Endodermal cell (in vitro differentiated cells): ENCODE measurements at places on chromosomes 1 and 21. TPM values are rescaled to one million over a fixed set of nuclear protein-coding genes. Genes with fewer than 3 reads are reported as not detected.

The C1orf167 gene
- total RNA-seq, result 0.43 and 0.95 TPM in 2 replicates

The C1orf21 gene
- total RNA-seq, result 8.8 to 13.2 TPM (median 10.2 TPM) in 3 replicates

The PRRX1 gene
- total RNA-seq, result not detected in 2 replicates

The LAMB3 gene
- total RNA-seq, result 0.53 and 0.59 TPM in 2 replicates

The FAM110D gene
- total RNA-seq, result 0.77 and 1.1 TPM in 2 replicates

The FAM72C gene
- total RNA-seq, result 3.9 and 5.4 TPM in 2 replicates

The RGS8 gene
- 25.0 and 28.4 TPM in 2 replicates for total RNA-seq

The SAMD13 gene
- 0.70 to 3.3 TPM (median 2.5 TPM) in 3 replicates for total RNA-seq

The FBXO44 gene
- 39.1 to 69.6 TPM (median 47.3 TPM) in 3 replicates for total RNA-seq

DNA sequence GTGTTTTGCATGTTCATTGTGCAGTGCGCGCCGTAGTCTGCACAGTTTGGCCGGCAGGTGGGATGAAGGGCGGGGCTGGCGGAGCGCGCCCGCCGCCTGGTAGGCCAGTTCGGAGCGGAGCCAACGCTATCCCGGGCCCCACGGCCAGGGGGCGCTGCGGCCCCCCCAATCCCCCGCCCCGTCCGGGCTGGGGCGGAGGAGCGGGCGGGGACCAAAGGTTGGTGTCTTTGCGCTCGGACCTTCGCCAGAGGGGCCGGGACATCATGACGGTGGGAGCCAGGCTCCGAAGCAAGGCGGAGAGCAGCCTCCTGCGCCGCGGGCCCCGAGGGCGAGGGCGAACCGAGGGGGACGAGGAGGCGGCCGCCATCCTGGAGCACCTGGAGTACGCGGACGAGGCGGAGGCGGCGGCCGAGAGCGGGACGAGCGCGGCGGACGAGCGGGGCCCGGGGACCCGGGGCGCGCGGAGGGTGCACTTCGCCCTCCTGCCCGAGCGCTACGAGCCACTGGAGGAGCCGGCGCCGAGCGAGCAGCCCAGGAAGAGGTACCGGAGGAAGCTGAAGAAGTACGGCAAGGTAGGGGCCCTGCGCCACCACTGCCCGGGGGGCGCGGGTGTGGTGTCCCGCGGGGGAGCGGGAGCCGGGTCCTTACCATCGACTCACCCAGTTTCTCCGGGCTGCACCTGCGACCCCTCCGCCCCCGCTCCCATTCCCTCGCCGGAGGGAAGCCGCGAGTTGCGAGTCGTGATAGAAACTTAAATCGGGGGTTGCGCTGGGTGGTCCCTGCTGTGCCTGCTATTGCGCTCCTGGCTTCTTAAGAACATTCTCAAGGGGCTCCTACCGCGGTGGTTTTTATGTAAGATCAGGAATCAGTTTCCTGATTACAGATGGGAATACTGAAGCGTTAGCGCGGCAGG is at the start of gene C1orf115:
TSS of gene C1orf115 (plus strand) at position 224 of the 913 bp plus-strand sequence. CDS start at position 264, 40 bp downstream.
- DNase-seq, result peak; percentile 96
- H3K27ac ChIP-seq, result no peak within 1 kb of the TSS
- no peaks in the 10 kb centered on the region for H3K36me3 ChIP-seq
- no peaks in the 10 kb centered on the region for H3K4me1 ChIP-seq
- peaks cover 31% of the 10 kb centered on the region for H3K27me3 ChIP-seq

GRCh38 chr1:155940993-155941844 is at the start of gene RXFP4:
TSS of gene RXFP4 (plus strand) at chr1:155941638. CDS start at chr1:155941710, 72 bp downstream.
- peak; percentile 68 for DNase-seq
- no peaks in the 10 kb centered on the region for H3K27me3 ChIP-seq
- H3K4me1 ChIP-seq, result no peaks in the 10 kb centered on the region
- no peak within 1 kb of the TSS for H3K27ac ChIP-seq
- H3K4me3 ChIP-seq, result no peak within 1 kb of the TSS

GRCh38 chr1:153612755-153613331 is at the start of gene S100A16:
TSS of gene S100A16 (minus strand) at chr1:153613137. CDS start at chr1:153608151, 4,986 bp downstream.
- H3K27ac ChIP-seq, result no peak within 1 kb of the TSS
- peak within 1 kb of the TSS; percentile 97 for H3K4me3 ChIP-seq
- H3K4me1 ChIP-seq, result peaks cover 3% of the 10 kb centered on the region
- no peaks in the 10 kb centered on the region for H3K27me3 ChIP-seq
- peaks cover 11% of the 10 kb centered on the region for H3K36me3 ChIP-seq

- no peaks in the 10 kb centered on the region for H3K27me3 ChIP-seq
- H3K27ac ChIP-seq, result no peak overlapping the region
- DNase-seq, result no peak
- no peaks in the 10 kb centered on the region for H3K4me1 ChIP-seq
Measured at GRCh38 chr21:36347278-36347961, 27.4 kb downstream of the MORC3 start.

DNA sequence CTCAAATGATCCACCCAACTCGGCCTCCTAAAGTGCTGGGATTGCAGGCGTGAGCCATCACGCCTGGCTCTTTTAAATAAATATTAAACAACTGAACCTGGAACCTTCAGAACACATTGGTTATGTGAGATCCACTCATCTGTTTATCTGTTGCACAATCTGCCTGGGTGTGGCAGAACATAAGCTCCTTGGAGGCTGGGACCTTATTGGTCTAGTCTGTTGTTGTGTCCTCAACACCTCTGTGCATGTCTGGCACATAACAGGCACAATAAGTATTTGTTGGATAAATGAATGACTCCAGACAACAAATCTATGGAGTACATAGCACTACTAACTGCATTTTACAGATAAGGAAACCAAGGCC is 4.1 kb upstream of the NBL1 start:
- H3K27ac ChIP-seq, result no peak overlapping the region
- no peaks in the 10 kb centered on the region for H3K36me3 ChIP-seq
- H3K27me3 ChIP-seq, result peaks cover 13% of the 10 kb centered on the region
- no peak for DNase-seq

DNA sequence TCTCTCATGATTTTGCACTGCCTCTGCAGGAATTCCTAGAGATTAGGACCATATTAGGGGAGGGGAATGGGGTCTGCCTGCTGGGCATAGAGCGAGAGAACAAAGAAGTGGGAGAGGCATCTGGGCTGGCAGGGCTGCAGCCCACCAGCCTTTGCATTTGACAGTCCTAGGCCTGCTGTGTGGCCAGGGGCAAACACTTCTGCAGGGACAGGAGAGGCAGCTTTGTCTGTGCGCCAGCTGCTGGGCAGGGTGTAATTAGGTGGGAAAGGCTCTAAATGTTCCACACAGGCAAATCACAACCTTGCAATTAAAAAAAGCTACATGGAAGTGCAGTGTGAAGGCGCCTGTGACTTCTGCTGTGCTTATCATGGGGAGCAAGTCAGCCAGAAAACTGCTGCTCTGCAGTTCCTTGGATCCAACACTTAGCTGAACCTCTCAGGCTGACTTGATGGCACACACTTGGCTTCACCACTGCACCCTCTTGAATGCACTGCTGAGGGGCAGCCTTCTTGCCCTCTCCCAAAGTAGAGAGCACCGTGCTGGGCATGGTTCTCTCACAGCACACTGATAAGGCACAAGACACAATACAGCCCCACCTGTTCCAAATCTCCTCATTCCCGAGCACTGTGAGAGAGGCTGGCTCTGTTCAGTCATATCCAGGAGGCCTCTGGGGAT is 73.6 kb upstream of the TLR5 start:
- peak; percentile 24 for DNase-seq

DNA sequence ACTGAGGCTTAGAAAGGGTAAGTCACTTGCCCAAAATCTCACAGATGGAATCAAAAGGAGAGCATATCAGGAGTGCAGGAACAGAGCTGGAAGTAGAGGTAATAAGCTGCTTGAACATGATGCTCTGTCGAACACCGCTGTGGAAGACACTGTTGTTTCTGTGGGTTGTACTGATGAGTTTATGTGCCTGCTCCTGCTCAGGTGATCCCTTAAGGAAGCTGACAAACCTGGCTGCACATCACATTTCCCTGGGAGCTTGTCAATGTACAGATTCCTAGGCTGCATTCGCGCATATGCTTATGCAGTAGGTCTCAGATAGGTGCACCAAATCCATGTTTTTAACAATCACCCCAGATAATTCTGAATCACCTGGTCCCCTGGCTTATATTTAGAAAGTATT is 79.7 kb downstream of the ZNF326 start:
- H3K27ac ChIP-seq, result no peak overlapping the region
- DNase-seq, result no peak
- no peaks in the 10 kb centered on the region for H3K27me3 ChIP-seq
- H3K4me3 ChIP-seq, result no peak overlapping the region
- no peaks in the 10 kb centered on the region for H3K4me1 ChIP-seq

DNA sequence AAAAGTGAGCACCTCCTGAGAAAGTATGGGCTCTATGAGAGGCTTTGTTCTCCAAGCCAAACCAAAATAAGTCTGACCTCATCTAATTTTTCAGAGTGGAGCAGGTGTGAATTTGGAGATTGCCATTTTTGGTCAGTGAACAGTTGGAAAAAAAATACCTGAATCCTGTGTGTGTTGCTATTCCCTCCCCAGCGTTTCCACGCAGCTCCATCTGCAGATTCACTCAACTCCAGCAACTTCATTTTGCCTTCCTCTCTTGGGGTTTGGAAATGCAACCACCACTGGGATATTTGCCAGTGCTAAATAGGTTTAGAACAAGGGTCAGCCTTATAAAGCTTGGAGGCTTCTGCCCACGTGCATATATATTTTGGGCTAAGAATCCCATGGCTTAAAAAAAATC is 11.2 kb downstream of the CASQ2 start:
- no peaks in the 10 kb centered on the region for H3K4me1 ChIP-seq
- no peak overlapping the region for H3K27ac ChIP-seq
- H3K4me3 ChIP-seq, result no peak overlapping the region
- no peaks in the 10 kb centered on the region for H3K36me3 ChIP-seq
- no peaks in the 10 kb centered on the region for H3K27me3 ChIP-seq

DNA sequence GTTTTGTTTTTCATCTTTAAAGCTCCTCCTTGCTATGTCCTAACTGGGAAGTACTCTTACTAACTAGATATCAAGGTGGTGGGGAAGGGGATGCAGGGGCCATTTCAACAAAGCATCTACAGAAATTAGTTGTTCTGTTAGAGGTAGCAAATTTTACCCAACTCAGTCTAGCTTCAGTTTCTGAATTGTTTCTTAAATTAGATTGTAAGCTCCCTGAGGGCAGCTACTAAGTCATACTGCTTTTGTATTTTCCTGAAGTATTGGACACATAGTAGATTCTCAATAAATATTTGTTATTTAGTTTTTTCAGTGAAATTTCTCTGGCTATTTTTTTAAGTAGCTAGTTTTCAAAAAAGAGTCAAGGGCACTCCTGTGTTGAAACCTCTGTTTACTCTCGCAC is 1.8 kb downstream of the UBAP2L start:
- DNase-seq, result no peak
- H3K36me3 ChIP-seq, result peaks cover 51% of the 10 kb centered on the region
- peak overlapping the region; percentile 93 for H3K4me3 ChIP-seq
- H3K27me3 ChIP-seq, result no peaks in the 10 kb centered on the region

DNA sequence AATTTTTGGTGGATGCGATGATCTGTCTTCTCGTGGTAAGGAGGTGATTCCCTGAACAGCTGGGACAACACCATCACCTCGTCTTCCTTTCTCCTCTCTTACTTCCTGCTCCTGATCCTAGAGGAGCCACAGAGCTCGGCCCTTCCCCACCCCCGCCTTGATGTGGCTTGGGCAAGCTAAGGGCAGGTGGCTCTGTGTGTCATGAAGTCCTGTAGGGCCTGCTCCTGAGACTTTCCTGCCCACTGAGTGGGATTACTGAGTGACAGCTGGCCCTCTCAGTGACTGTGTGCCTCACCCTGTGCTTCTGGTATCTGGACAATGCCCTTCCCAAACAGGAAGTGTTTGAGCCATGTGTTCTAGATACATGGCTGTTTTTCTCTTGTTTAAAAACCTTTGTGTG is 153.0 kb downstream of the KCNJ6 start:
- H3K36me3 ChIP-seq, result no peaks in the 10 kb centered on the region
- H3K4me1 ChIP-seq, result no peaks in the 10 kb centered on the region
- H3K4me3 ChIP-seq, result no peak overlapping the region

- no peak overlapping the region for H3K27ac ChIP-seq
- H3K4me1 ChIP-seq, result peaks cover 5% of the 10 kb centered on the region
- no peaks in the 10 kb centered on the region for H3K36me3 ChIP-seq
- H3K27me3 ChIP-seq, result peaks cover 99% of the 10 kb centered on the region
- DNase-seq, result peak; percentile 91
- H3K4me3 ChIP-seq, result no peak overlapping the region
Measured at GRCh38 chr1:90721210-90722194, 4.4 kb upstream of the BARHL2 start.

DNA sequence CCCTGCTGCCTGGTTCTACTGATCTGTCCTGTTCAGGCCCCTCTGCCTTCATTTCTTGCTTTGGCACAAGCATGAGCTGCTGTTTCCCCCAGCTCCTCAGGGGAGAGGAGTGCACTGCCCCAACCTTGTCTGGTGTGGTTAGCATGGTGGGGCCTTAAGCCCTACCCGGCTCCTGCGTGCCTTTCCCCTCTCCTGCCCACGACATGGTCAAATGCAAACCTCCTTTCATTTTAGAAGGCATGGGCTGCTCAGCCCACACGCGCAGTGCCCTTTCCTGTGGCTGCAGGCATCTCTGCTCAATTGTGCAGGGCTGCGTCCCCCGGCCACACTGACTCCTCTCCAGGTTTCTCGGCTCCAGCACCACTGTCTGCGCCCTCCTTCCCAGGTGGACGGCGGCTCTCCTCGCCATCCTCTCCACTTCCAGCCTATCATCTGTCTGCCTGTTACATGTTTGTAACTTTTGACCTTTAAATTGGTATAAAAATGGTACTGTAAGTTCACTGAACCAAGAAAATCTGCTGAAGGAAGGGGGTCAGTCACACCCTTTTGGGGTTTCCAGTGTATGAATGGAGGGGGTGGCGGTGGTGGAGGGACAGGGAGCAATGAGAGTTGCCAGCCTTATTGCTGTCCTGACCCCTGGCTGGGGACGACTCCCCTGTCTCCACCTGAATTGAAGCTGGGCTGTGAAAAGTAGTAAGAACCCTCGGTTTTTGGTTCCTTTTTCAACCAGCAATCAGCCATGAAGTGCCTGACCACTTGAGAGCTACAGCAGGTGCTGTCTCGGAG is 5.1 kb downstream of the PDE9A start:
- H3K4me1 ChIP-seq, result peaks cover 16% of the 10 kb centered on the region
- no peak overlapping the region for H3K27ac ChIP-seq
- H3K27me3 ChIP-seq, result no peaks in the 10 kb centered on the region
- DNase-seq, result no peak
- peaks cover 32% of the 10 kb centered on the region for H3K36me3 ChIP-seq

GRCh38 chr21:44867999-44868700 is 5.3 kb downstream of the PTTG1IP start:
- no peak for DNase-seq
- no peak overlapping the region for H3K27ac ChIP-seq
- peaks cover 32% of the 10 kb centered on the region for H3K4me1 ChIP-seq
- H3K27me3 ChIP-seq, result no peaks in the 10 kb centered on the region

GRCh38 chr1:210418863-210419650 is 90.4 kb downstream of the HHAT start:
- no peak overlapping the region for H3K4me3 ChIP-seq
- H3K27me3 ChIP-seq, result no peaks in the 10 kb centered on the region
- no peak overlapping the region for H3K27ac ChIP-seq
- no peak for DNase-seq
- no peaks in the 10 kb centered on the region for H3K36me3 ChIP-seq
- peaks cover 6% of the 10 kb centered on the region for H3K4me1 ChIP-seq

- no peaks in the 10 kb centered on the region for H3K27me3 ChIP-seq
- DNase-seq, result no peak
- H3K4me1 ChIP-seq, result no peaks in the 10 kb centered on the region
- no peak overlapping the region for H3K4me3 ChIP-seq
- no peaks in the 10 kb centered on the region for H3K36me3 ChIP-seq
Measured at GRCh38 chr1:157831968-157832626, 9.5 kb downstream of the CD5L start.
